ENCODE measurements at places on chromosomes 3 and 15. TPM values are rescaled to one million over a fixed set of nuclear protein-coding genes. Genes with fewer than 3 reads are reported as not detected.

EPM2AIP1 gene
- total RNA-seq, result 8.4 TPM

TNFSF10 gene
- 191 TPM for total RNA-seq

STXBP5L gene
- not detected for total RNA-seq

TTLL13 gene
- 0.07 TPM for total RNA-seq

IL1RAP gene
- 72.6 TPM for total RNA-seq

VWA5B2 gene
- total RNA-seq, result not detected

PCLAF gene
- 1.4 TPM for total RNA-seq

CNTN6 gene
- total RNA-seq, result not detected

SLC28A1 gene
- not detected for total RNA-seq

IREB2 gene
- total RNA-seq, result 17.8 TPM

FBN1 gene
- total RNA-seq, result 1.0 TPM

CFAP100 gene
- not detected for total RNA-seq

C3orf49 gene
- total RNA-seq, result not detected

KCNAB1 gene
- under 0.01 TPM for total RNA-seq

ITPKA gene
- 1.7 TPM for total RNA-seq

SUSD5 gene
- not detected for total RNA-seq

FANCD2OS gene
- total RNA-seq, result not detected

IL16 gene
- 0.07 TPM for total RNA-seq

XYLB gene
- total RNA-seq, result 2.1 TPM

AADACL2 gene
- total RNA-seq, result not detected

FRMD4B gene
- total RNA-seq, result 70.1 TPM

KNL1 gene
- total RNA-seq, result 0.36 TPM

SATB1 gene
- 37.7 TPM for total RNA-seq

SH2D7 gene
- not detected for total RNA-seq

CHST13 gene
- not detected for total RNA-seq

ALS2CL gene
- total RNA-seq, result 81.4 TPM

SYNM gene
- 0.68 TPM for total RNA-seq

MYH15 gene
- total RNA-seq, result 0.07 TPM

TGM5 gene
- total RNA-seq, result 1.5 TPM

RGMA gene
- total RNA-seq, result 3.1 TPM

SERPINI2 gene
- total RNA-seq, result not detected

CLDN18 gene
- total RNA-seq, result not detected

ZNF662 gene
- total RNA-seq, result 1.2 TPM
